Aorta (tissue), 5 donors: ENCODE measurements at places on chromosomes 13 and 19.

GRCh38 chr13:91520952-91521351 lies 122.5 kb downstream of the GPC5 start:
- DNase-seq, result no peak

DNA sequence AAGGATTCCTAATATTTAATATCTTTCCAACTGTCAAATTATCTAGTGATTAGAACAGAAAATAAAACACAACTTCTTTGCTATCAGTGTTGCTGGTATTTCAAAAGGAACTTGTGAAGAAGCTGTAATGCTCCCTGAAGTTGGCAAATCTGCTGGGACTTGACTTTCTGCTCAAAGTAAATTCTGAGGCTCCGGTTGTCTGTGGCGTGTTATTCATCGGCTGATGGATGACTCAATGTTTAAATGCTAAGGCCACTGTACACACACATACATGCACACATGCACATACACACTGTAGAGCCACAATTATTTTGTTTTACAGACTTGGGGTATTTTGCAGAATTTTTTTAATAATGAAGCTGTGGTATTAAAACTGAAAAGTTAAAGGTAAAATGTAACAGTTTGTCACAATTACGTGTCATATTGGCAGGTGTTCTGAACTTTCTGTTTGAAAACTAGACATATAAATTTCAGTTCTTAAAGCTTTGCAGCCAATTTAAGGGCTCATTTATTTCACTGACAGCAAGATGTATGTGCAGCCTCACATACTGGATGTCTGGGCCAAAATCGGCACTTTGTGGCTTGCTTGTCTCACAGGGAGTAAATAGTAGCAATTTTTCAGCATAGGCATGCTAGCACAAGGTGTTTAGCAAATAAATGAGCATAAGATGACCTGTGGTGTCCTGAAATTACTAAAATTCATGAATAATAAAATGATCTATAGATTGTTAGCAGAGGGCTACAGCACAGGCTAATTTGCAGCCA lies 1691.7 kb upstream of the PCDH20 start:
- no peak for DNase-seq

DNA sequence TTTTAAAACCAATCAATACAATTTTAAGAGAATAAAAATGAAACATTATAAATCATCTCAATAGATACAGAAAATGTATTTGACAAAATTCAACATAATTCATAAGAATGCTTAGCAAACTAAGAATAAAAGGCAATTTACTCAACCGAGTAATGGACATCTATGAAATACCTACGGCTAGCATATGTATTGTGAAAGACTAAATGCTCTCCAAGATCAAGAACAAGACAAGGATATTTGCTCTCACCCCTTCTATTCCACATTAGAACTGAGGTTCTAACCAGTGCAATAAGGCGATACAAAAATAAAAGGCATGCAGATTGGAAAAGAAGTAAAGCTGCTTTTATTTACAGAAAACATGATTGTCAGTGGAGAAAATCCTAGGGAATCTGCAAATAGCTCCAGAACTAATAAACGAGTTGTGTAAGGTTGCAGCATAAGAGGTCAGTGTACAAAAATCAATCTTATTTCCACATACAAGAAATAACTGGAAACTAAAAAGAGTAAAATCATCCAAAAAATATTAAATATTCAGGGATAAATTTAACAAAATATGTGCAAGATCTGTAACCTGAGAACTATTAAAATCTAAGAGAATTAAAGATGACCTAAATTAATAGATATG lies 16.4 kb downstream of the KATNAL1 start:
- DNase-seq, result no peak

- DNase-seq, result no peak
These were observed 29.1 kb downstream of the MYO9B start for GRCh38 chr19:17104679-17105078.

DNA sequence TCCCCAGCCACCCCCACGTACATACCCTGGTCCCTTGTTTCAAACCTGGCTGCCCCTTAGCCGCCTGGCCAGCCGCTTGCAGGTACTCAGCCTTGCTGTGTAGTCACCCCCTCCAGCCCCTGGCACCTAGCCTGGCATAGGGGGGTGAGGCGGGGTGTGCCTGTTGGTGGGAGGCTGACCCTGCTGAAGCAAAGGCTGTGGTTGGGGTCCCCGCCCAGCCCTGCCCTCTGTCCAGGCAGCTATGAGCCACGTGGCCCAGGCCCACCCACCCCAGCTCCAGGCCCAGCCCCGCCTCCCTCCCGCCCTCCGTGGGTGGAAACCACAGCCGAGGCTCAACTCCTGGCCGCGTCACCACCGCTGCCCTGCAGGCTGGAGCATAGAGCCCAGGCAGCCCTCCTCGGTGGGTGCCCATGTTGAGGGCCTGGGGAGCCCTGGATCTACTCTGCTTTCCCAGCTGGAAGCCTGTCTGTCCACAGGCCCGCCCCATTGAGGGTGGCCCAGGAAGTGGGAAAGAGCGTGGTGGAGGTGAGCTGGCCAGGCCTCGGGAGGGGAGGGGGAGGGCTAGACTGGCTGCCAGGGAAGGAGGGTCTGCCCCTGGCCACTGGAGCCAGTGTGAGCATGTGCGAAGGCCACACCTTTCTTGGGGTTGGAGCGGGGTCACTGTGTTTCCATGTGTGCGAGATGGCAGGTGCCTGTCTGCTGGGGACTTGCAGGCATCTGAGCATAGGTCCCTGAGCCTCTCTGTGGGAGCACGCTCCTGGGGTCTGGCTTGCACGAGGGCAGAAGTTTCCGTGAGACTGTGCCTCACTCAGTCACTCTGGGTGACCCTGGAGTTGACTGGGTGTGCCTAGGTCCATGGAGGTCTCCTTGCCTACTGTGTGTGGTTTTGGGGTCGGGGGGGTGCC lies 31.0 kb downstream of the PAK4 start:
- DNase-seq, result no peak

DNA sequence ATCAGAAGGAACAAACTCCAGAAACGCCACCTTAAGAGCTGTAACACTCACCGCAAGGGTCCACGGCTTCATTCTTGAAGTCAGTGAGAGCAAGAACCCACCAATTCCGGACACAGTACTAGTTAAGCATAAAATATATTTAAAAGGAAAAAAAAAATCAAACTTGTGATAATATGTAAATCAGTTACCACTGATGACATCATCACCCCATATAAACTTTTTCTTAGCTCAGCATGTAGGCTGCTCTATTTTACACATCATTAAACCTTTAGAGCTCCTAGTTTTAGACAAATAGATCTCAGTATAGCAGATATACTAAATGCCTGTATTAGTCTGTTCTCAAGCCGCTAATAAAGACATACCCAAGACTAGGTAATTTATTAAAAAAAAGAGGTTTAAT lies 668.1 kb downstream of the PCDH9 start:
- no peak for DNase-seq

GRCh38 chr13:112182846-112183531 lies 116.0 kb downstream of the SOX1 start:
- no peak for DNase-seq

GRCh38 chr13:65236841-65237418 lies 1993.2 kb downstream of the PCDH9 start:
- DNase-seq, result no peak

GRCh38 chr13:76879883-76880270 lies 6.3 kb downstream of the KCTD12 start:
- no peak for DNase-seq

GRCh38 chr19:48571378-48572162 lies 19.6 kb downstream of the SULT2B1 start:
- DNase-seq, result no peak

GRCh38 chr19:39498798-39499642 lies at the start of gene DLL3:
Gene DLL3 (plus strand): TSS chr19:39498947. CDS start chr19:39498975, 28 bp downstream.
- no peak for DNase-seq

DNA sequence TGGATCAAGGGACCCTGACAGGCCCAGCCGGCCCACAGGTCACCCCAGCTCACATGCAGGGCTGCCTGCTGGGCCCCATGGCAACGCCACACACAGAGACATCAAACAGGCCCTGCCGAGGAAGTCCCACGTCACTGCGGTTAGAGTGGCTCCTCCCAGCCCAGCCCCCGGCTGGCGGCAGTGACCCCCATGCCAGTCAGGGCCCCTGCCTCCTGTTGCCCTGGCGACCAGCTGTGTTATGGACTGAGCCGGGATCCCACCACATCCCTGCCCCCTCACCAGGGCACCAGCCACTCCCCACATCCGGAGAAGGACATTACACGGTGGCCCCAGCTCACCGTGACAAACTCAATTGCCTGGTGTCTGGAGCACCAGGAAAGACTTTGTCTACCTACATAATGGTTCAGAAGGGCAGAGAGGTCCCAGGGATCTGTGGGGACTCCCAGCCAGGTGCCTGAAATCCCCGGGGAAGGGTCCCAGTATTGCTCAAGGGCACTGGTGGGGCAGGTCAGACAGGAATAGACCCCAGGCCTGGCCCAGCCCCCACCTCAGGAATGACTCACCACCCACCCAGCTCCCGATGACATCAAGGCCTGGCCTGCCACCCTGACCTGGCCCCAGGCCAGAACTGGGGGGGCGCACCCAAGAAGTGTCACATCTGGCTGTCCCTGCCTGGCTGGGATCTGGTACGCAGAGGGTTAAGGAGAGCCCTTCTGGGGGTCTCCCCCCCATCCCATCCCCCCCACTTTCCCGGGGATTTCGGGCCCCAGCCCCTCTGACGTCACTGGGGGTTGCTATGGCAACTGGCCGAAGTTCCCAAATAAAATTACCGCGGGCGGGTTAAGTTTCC lies 30.2 kb upstream of the NANOS3 start:
- DNase-seq, result peak; percentile 97

DNA sequence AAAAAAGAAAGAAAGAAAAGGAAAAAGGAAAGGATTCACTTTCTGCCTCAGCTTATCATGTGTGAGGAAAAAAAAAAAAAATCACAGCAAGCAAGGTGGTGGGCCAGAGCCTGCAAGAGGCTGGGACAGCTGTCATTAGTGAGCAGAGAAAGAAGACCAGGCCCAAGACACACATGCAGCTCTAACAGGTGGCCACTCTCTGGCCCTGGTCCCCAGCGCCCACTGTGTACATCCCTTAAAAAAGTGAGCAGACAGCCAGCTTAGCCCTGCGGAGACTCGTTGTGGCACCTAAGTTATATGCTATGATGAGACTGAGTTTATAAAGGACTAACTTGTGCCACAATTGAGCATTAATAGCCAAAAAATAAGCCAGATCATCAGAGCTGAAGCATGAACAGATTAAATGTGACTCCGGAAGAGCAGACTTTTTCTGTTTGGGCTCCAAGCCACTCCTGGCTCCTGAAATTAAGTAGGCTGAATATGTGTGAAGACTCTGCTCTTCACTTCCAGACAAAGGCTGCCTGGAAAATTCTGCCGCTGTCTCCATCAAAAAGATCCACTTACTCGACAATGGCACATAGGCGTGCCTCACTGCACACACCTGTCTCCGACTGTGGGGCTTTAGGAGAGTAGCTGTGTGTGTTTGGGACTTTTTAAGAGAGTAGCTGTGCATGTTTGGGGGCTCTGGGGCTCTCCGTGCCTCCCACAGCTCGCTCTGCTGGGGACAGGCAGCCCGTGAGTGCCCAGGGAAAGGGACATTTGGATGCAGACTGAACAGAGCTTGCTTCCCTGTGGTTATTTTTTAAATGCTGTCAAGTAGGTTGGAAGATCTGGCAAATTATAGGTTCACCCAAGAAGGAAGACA lies 55.0 kb downstream of the LATS2 start:
- no peak for DNase-seq

DNA sequence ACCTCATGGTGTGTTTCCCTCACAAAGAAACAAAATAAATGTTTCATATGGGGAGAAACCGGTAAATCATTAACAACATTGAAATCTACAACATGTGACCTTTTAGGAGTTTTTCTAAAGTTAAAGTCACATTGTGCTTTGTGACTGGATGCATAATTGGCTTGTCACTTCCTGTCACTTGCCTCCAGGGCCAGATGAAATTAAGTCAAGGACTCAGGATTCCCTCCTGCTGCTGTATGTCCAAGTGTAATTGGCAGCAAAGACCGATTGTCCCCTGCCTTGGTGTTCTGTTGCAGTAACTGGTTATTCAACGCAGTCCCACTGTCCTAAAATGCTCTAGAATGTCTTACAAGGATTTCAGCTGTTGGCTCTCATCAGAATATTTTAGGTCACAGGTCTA lies 448.2 kb downstream of the LIG4 start:
- DNase-seq, result no peak

- no peak for DNase-seq
These were observed 167.0 kb downstream of the COG6 start for GRCh38 chr13:39822437-39822836.

GRCh38 chr13:113461022-113461751 lies 7.9 kb upstream of the ADPRHL1 start:
- DNase-seq, result no peak

DNA sequence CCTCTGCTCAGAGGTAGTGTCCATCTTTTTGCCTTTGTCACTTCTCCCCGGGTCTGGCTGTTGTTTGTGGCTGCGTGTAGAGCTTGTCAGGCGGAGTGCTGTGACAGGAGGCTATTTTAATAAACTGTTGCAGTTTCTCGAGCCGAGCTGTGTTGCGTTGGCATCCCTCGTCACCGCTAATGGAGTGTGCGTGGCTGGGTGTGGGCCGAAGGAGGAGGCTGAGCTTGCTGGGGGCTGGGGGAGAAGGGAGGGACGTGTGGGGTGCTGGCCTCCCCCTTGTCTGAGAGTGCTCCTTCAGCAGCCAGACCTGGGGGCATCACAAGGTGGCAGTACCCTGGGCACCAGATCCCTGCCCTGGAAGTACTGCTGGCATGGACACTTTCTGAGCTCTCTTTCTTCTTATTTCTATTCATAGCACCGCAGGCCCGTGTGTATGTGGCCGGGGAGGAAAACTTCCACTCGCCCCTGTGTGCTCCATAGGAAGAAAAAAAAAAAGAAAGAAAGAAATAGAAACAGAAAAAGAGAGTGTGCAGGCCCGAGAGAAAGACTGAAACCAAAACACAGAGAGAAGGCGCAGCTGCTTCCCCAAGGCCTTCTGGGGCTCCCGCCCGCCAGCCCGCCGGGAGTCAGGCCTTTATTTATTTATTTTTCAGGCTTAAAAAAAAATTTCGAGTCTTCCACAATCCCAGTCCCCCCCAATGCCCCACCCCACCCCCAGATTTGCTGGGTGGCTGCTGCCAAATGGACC lies 27.0 kb downstream of the NFIX start:
- no peak for DNase-seq

DNA sequence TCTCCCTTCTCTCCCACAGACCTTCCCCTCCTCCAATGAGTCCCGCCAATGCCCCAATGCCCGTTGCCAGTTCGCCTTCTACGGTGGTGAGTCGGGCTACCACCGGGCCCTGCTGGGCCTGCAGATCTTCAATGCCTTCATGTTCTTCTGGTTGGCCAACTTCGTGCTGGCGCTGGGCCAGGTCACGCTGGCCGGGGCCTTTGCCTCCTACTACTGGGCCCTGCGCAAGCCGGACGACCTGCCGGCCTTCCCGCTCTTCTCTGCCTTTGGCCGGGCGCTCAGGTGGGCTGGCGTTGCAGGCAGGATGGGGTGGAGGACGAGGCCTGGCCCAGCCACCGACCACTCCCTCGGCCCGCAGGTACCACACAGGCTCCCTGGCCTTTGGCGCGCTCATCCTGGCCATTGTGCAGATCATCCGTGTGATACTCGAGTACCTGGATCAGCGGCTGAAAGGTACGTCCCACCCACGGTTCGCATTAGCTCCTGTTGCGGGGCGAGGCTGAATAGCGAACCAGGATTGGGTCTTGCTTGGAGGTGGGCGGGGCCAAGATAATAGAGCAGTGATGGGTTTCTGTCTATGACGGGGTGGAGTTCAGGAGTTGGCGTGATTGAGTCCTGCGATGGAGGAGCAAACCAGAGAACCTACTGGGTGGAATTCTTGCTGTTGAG lies 11.1 kb downstream of the SLC44A2 start:
- no peak for DNase-seq

- no peak for DNase-seq
These were observed 8.5 kb upstream of the ZNF91 start for GRCh38 chr19:23403581-23404324.

GRCh38 chr13:23810685-23811240 lies 78.4 kb downstream of the MIPEP start:
- DNase-seq, result no peak

GRCh38 chr13:112902101-112902651 lies 66.8 kb upstream of the MCF2L start:
- no peak for DNase-seq
